ENCODE measurements at places on chromosomes 3 and 15.
A peak's percentile ranks its signal among the peaks of the same experiment; 100 is the strongest.

DNA sequence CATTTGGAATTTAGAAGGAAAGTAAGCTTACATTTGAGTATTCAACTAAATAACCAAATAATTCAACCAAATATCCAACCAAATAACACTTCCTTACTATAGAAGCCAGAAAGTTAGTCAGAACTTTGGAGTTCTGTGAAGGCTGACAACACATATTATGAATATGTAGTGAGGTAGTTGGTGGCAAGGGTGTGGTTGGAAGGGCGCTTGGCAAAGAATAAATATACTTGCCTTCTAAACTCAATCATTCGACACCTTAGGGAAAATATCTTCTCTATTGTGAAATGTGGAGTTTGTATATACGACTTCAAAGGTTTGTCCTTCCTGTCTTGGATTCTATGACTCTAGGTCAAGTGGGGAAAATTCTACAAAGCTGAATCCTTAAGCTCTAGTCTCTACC lies 111.7 kb upstream of the OSTN start:
- DNase-seq: no peak

- DNase-seq: no peak
These were observed 7.3 kb downstream of the HDAC11 start for GRCh38 chr3:13487403-13487802.

DNA sequence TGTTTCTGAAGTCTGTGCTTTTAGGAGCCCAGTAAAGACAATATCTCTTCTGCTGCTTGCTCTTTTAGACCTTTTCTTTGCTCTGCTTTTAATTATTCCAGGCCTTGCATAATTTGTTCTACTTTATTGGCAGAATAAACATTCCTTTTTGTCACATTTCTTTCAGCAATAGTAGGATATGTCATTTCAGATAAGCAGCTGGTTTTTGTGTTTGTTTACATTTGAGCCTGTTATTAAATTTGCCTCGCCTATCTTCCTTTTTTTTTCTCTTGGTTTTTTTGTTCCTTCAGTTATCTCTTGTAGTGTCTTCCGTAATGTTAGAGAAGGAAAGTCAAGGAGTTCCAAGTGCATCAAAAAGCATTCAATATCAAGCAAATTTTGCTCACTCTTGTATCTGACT lies 16.4 kb downstream of the ZNF654 start:
- no peak for DNase-seq

GRCh38 chr15:74725225-74725774 lies at the start of gene CYP1A1:
TSS of gene CYP1A1 (minus strand) at chr15:74725528. CDS start at chr15:74723097, 2,431 bp downstream.
- DNase-seq: peak; percentile 25

- no peak for DNase-seq
These were observed 71.7 kb downstream of the TTBK2 start for GRCh38 chr15:42848846-42849245.

DNA sequence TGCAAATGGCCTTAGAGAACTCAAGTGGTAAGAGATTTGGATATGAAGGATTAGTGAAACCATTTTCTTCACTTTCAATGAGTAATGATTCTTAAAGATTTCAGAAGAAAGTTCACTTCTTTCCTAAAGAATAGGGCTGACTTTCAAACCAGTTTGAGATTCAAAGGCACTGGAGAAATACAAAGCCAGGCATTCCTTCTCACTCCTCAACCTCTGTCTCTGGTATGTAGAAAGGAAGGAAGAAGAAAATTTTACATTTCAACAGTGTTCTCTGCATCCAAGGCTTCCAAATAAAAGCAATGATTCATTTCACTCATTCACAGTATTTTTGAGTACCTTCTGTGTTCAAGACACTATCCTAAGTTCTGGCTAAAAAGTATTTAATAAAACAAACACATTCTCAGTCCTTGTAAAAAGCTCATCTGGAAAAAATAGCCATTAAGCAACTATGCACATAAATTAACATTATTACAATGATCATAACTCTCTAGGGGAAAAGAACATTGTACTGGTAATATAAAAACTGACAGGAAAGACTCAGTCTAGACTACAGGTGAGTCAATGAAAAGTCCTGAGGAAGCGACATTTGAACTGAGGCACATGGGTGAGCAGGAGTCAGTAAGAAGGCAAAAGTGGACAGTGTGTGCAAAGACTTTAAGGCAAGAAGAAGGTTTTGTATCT lies 79.5 kb downstream of the IMPG2 start:
- DNase-seq: no peak

- DNase-seq: no peak
These were observed 534.5 kb upstream of the KCNMB2 start for GRCh38 chr3:178001670-178002101.

All from substantia nigra (tissue), 51 donors.